Activated CD4-positive, alpha-beta T cell treated with anti-CD3 and anti-CD28 coated beads, Interleukin-2, amount 10 ng/mL, durations not matched to agents 7 days and 5 days (primary cell): ENCODE measurements at places on chromosomes 12 and 14.

GRCh38 chr12:27709932-27710591 is 570 bp upstream of the MRPS35 start:
- DNase-seq: peak; percentile 17

DNA sequence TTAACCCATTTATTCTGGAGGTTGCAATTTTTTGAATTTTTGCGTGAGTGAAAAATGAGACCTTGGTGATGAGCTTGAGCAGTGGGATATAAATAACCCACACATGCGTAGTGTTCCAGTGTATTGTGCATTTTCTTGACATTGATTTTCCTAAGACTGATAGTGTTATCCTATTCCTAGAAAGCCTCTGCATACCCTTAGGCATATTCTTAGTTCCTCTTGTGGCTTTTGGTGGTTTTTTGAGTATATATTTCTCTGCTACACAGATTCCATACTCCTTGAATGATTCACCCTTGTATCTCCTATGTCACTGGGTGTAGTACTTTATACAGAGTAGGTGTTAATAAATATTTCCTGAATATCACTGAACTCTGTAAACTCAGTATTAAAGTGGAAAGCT is 363.4 kb upstream of the PDE3A start:
- no peak for DNase-seq

- DNase-seq: peak; percentile 44
Measured at GRCh38 chr14:77458249-77458950, 507 bp downstream of the AHSA1 start.

DNA sequence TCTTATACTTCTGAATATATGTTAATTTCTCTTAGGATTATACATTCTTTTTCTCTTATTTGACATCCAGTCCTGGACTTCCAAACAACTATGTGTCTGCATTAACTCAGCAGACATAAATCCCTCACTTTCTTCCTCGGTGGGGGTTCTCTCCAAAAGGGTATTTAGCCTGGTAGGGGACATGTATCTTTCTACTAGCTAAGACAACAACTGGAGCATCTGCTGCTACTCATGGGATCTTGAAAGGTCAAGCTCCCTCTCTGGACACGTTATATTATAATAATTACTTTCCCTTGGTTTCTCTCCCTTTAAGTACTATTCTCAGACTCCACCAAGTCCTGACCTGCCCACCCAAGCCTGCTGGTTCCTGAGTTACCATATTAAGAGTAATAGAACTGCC is 983.7 kb upstream of the FLRT2 start:
- no peak for DNase-seq

DNA sequence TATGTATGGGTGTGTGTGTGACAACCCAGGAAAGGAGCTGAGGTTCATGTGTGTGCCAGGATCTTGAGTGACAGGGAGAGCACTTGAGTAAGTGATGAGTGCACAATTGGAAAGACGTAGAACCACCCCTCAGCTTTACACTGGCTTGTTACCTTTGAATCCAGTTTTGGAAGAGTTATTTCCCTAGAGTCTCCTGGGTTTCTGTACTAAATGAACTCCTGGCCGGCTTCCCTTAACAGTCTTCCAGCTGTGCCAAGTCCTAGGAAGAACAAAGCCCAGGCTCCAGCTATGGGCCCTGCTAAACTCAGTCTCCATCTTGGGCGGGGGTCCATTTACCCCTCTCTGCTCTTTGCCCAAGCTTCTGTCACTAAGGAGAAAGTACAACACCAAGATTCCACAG is 19.7 kb upstream of the NR1H4 start:
- DNase-seq: no peak

GRCh38 chr14:75258079-75258802 is 20.4 kb upstream of the FOS start:
- no peak for DNase-seq

- DNase-seq: no peak
Measured at GRCh38 chr12:112941528-112942335, 3.5 kb downstream of the OAS3 start.

- DNase-seq: no peak
Measured at GRCh38 chr14:72692696-72693095, 201.2 kb downstream of the DPF3 start.

DNA sequence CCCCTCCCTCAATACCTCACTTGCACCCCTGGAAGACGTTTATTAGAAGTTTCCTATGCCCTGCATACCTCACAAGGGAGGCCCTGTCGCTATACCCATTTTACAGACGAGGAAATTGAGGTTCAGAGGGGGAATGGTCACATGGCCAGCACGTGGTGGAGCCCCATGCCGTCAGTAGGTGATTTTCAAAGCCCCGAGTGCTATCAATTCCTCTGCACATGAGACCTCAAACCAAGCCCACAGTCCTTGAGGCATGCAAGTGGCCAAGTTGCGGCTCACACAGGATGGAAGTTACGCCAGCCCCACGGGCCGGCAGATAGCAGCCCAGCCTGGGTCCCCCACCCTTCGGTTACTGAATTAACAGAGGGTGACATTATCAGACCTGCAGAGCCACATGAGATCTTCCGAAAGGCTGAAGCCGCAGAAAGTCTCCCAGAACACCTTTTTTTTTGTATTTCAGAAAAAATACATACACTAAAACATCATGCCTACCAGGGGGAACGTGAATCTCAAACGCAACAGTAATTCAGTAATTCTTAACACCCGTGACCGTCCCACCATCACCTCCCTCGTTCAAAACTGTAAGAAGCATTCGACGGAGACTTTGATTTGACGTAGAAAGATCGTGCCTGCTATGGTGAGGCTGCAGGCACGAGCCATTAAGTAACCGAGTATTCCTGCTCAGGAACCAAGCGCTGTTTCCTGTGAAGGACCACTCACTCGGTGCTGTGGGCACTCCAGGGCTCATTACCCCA is 129.0 kb downstream of the RFLNA start:
- DNase-seq: no peak

GRCh38 chr12:115260762-115261675 is 577.0 kb upstream of the TBX3 start:
- no peak for DNase-seq

GRCh38 chr14:105281371-105282097 is 19.3 kb downstream of the BRF1 start:
- peak; percentile 52 for DNase-seq

GRCh38 chr12:45907955-45908354 is 82.4 kb downstream of the SCAF11 start:
- no peak for DNase-seq

DNA sequence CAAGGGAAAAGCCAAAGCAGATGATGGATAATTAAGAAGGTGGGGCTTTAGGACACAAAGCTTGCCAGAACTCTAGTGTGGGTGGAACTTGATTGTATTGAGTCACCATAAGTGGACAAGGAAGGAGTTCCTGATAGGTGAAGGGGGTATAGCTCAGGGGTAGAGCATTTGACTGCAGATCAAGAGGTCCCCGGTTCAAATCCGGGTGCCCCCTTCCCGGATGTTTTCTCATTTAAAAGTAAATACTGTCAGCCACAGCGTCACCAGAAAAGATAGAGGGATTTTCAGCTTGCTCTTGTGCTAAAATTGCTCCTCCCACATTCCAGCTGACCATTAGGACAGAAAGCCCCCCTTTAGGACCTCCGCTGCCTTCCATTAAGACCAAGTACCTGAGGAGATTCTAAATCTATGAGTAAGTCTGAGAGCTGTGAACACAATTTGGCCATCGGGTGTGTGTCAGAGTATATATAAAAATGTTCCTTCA is 36.6 kb downstream of the DCAF4 start:
- no peak for DNase-seq

GRCh38 chr12:69497308-69498026 is 27.3 kb downstream of the FRS2 start:
- peak; percentile 20 for DNase-seq

- DNase-seq: no peak
Measured at GRCh38 chr12:93091886-93092648, 163.0 kb upstream of the EEA1 start.

GRCh38 chr14:57884175-57884574 is 18.3 kb upstream of the SLC35F4 start:
- no peak for DNase-seq

DNA sequence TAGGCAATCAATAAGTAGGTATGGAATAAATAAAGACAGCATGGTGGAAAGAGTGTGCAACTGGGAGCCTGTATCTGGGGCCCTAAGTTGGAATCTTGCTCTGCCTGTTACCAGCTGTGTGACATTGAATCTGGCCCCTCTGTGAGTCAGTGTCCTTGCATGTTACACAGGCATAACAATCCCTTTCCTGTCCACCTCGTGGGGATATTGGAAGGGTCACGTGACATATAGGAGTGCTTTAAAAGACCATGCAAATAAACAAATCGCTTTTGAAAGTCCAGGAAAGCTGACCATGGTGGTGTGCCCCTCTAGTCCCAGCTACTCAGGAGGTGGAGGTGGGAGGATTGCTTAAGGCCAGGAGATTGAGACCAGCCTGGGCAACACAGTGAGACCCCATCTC is 51.1 kb upstream of the VRK1 start:
- no peak for DNase-seq

- no peak for DNase-seq
Measured at GRCh38 chr14:49733836-49734235, 34.1 kb upstream of the KLHDC2 start.

DNA sequence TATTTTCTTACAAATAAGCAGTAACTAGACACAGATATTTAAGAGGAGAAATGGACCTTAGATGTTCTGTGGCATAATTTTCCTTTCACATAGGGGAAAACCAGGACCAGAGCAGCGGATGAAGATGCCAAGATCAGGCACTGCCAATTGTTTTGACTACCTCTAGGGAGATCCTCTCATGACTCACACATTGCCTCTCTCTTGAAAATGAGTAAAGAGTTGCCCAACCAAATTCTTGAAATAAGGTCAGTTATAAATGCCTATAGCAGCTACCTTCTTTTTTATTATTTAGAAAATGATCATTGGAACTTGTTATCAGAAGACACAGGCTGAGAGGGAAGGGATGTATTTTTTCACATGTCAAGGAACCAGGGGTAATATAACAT is 263.4 kb upstream of the PLEKHG7 start:
- no peak for DNase-seq

DNA sequence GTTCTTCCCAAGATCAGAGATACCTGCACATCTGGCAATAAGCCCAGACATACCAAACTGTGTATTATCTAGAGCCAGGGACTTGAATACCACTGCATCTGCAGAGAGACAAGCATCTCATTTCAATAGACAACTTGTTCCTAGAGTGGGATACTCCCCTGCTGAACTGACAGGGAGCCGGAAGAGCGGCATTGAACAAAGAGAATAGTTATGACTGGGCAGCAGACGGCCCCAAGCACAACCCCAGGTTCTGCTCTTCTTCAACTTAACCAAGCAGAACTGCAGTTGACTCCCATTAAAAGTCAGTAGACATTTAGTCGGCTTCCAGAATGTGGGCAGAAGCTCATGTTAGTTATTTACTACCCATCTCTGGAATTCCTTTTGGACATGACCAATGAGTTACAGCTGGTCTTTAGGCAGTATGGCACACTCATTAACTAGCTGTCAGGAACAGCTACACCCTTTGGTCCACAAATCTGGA is 112.9 kb downstream of the HMGA2 start:
- no peak for DNase-seq

DNA sequence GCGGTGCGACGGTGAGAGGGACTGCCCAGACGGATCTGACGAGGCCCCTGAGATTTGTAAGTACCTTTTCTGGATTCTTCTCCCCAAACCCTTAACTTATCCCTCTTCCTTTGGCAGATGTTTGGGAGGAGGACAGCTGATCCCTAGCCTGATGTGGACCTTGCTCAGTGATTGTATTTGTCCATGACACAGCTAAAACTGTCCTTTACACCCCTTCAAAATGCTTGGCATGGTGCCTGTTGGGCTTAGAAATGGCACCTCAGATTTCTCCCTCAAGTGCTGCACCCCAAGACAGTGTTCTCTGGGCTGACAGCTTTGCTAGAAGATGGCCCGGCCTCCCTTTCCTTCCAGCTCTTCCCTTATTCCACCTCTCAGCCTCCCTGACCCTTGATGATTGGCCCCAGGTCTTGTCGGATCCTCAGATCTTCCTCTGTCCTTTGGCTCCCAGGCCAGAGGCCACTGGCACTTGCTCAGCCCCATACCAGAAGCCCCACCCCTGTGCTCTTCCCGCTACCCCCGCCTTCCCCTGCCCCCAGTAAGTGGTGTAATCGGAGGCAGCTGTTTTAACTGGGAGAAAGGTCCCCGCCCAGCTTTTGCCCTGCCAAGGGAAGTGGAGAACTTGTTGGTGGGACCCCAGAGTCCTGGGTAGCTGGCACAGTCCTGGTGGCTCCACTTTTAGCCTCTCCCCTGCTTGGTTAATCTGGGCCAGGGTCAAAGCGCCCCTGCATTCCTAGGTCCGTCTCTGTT is 8.7 kb downstream of the LRP1-AS start:
- DNase-seq: no peak
